ENCODE measurements at places on chromosomes 3 and 15. TPM values are rescaled to one million over a fixed set of nuclear protein-coding genes. Genes with fewer than 3 reads are reported as not detected.

- no peak for DNase-seq
- H3K36me3 ChIP-seq, result no peaks in the 10 kb centered on the region
- no peaks in the 10 kb centered on the region for H3K4me1 ChIP-seq
Measured at GRCh38 chr3:175207361-175207760, 348.2 kb downstream of the NAALADL2 start.

DNA sequence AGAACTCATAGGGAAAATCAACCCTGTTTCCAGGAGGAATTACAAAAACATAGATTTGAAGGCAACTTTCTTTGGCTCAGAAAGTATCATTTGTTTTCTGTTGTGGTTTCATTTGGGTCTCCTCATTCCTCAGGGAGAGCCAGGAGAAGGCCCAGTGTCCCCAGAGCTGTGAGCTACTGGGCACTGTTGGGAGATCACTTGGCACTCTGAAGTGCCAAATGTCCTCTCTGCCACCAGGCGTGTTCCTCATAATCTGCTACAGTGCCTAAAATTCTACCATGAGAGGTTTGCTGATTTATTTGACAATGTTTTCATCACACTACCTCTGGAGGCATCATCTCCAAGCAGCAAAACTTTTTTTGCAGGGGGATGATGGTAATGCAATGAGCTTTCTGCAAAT, 17.4 kb upstream of the TNFAIP8L3 start:
- no peak overlapping the region for H3K4me3 ChIP-seq
- H3K4me1 ChIP-seq, result no peaks in the 10 kb centered on the region
- no peaks in the 10 kb centered on the region for H3K36me3 ChIP-seq
- no peak for DNase-seq
- H3K27ac ChIP-seq, result no peak overlapping the region
- H3K27me3 ChIP-seq, result no peaks in the 10 kb centered on the region

Gene CADM2
- total RNA-seq, result not detected

GRCh38 chr15:101391981-101392640, 97.1 kb upstream of the SNRPA1 start:
- H3K4me1 ChIP-seq, result no peaks in the 10 kb centered on the region
- no peaks in the 10 kb centered on the region for H3K36me3 ChIP-seq
- DNase-seq, result no peak

Gene JMJD7
- 12.2 TPM for total RNA-seq

- peaks cover 50% of the 10 kb centered on the region for H3K4me1 ChIP-seq
- H3K27me3 ChIP-seq, result no peaks in the 10 kb centered on the region
- H3K4me3 ChIP-seq, result no peak overlapping the region
- DNase-seq, result peak; percentile 46
- H3K36me3 ChIP-seq, result 0 out of 2 replicates have a peak, but pooled peaks cover 1% of the 10 kb centered on the region
- peak overlapping the region; percentile 14 for H3K27ac ChIP-seq
Measured at GRCh38 chr3:72957297-72957696, 39.3 kb upstream of the PPP4R2 start.

All from Caco-2 (cell line).